ENCODE measurements at places on chromosomes 1 and 21.

DNA sequence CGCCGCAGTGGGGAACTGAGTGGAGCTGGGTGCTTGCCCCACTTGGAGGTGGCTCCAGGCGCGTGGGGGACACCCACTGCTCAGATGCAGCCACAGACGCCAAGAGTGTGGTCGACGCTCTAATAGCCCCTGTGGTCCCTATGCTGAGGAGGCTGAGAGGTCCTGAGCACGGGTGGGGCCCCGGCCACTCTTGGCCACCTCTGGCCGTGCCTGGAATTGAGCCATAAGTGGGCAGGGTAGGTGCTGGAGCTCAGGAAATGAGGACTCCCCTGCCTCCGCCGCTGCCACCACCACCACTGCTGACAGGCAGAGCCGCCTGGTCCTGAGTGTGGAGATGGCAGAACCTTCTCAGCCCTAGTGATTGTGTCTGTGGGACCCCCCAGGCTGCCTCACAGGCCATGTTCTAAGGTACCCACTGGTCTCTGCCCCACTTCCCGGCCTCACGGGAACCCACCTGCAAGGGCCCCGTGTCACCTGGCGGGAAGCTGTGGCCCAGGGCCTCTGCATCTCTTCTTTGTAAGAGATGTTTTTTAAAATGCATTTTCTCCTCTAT, 34.6 kb upstream of the DIP2A start:
- DNase-seq, result no peak

DNA sequence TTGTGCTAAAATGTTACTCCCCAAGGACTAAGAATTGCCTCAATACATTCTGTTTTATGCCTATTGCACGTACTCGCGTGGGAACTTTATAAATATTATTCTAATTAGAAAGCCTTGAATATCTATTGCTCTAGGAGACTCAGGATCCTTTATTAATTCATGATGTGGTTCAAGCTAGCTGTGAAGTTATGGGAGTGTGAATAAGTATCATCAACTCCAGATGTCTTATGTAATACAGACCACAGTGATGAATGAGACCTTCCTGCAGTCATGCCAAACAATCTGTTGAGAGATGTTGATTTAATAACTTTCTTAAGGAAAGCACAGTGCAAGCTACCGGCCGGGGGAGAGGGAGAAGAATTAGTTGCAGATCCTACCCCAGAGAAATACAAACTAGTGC, 519.2 kb upstream of the ZP4 start:
- no peak for DNase-seq

GRCh38 chr1:151867765-151868411, 14.4 kb upstream of the THEM5 start:
- no peak for DNase-seq

- DNase-seq, result no peak
Observed at GRCh38 chr1:74713849-74714248, 19.0 kb downstream of the CRYZ start.

- no peak for DNase-seq
Observed at GRCh38 chr1:160095382-160096105, 2.9 kb downstream of the IGSF8 start.

GRCh38 chr1:95584315-95584714, 350.3 kb downstream of the RWDD3 start:
- no peak for DNase-seq

- DNase-seq, result no peak
Observed at GRCh38 chr1:59731591-59731990, 83.2 kb upstream of the HOOK1 start.

Data from stimulated activated CD4-positive, alpha-beta T cell treated with anti-CD3 and anti-CD28 coated beads, Interleukin-1b, Interleukin-23, amount 100 ng/mL, for 24 hours (primary cell).